ENCODE measurements at places on chromosomes 2 and 18.

DNA sequence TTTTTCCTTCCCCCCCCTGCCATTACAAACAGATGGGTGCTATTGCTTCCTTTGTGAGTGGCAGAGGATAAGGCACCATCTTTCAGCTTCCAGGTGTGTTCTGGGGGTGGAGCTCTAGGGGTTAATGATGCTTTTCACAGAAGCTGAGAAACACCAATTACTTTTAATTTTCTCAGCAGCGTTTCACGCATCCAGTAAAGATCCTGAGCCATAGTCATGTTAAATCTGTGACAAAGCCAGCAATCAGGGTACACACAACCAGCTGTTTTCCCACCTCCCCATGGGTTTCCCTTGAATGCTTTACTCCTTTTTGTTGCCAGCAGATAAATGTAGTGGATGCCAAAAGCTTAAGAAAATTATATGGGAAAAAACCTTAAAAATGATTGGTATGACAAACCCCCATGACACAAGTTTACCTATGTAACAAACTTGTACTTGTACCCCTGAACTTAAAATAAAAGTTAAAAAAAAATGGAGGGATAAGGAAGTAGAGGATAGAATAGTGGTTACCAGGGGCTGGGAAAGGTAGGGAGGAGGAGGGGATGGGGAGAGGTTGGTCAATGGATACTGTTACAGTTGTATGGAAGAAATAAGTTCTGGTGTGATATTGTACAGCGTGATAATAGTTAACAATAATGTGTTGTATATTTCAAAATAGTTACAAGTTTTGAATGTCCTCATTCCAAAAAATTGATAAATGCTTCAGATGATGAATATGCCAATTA, 70.0 kb downstream of the ACOXL start:
- no peak for DNase-seq

DNA sequence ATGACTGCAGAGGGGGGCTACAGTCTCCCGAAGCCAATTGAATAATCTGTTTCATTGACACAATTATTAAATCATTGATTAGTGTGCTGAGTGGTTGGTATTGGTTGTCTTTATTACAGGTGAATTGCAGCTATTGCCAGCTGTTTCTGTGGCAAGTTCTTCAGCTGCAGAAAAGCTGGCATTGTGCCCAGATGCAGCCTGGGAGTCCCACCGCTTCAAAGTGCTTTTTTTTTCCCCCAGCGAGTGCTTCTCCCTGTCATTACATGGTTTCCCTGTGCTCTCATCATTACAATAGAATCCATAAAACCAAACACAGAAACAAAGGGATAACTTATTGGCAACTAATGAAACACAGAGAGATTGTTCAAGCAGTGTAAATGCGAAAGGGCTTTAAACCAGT, 164.7 kb downstream of the GRB14 start:
- no peak for DNase-seq

GRCh38 chr2:99085421-99085820, 56.1 kb upstream of the C2orf15 start:
- DNase-seq, result no peak

DNA sequence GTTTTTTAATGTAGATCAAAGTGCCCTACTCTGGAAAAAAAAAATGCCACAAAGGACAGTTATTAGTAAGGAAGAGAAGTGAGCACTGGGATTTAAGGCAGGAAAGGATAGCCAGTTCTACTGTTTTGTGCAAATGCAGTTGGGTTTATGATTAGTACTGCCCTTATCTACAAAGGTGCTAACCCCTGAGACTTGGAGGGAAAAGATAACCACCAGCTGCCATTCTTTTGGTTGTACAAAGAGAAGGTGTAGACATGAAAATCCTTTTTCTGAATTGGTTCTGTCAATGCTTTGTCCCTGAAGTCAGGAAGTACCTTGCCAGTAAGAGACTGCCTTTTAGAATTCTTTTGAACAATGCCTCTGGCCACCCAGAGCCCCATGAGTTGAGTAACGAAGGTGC, 11.3 kb downstream of the APLF start:
- DNase-seq, result no peak

DNA sequence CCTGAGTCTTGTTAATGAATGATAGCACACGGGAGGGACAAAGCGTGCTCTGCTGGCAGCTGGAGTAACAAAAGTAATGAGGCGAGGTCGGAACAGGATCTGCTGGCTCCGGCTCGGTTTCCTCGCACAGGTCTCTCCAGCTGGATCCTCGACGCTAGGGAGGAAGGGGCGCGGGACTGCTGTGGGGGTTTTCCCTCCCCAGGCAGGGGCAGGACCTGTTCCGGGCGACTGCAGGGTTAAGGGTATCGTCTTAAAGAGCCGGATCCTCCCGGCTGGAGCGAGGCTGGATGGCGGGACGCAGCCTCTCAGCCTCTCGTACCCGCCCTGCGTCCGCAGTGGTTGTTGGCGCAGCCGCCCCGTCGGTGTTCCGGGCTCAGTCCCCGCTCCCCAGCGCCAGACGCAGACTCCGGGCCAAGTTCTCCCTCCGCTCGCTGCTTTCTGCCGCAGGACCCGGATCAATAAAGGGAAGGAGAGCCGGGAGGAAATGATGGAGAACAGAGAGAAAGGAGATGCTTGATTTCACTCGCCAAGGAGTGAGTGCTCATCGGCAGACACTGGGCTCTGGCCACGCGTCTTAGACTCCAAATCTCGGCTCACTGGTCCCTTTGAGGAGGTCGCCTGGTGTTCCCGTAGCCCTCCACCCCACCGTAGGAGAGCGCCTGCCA, 1.1 kb upstream of the LIPG start:
- no peak for DNase-seq

DNA sequence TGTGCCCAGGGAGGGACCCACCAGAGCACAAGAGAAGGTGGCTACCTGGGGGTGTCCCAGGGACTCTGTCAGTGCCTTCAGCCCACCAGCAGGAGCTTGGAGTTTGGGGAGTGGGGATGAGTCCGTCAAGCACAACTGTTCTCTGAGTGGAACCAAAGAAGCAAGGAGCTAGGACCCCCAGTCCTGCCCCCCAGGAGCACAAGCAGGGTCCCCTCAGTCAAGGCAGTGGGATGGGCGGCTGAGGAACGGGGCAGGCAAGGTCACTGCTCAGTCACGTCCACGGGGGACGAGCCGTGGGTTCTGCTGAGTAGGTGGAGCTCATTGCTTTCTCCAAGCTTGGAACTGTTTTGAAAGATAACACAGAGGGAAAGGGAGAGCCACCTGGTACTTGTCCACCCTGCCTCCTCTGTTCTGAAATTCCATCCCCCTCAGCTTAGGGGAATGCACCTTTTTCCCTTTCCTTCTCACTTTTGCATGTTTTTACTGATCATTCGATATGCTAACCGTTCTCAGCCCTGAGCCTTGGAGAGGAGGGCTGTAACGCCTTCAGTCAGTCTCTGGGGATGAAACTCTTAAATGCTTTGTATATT, 14.0 kb downstream of the ITM2C start:
- DNase-seq, result no peak

DNA sequence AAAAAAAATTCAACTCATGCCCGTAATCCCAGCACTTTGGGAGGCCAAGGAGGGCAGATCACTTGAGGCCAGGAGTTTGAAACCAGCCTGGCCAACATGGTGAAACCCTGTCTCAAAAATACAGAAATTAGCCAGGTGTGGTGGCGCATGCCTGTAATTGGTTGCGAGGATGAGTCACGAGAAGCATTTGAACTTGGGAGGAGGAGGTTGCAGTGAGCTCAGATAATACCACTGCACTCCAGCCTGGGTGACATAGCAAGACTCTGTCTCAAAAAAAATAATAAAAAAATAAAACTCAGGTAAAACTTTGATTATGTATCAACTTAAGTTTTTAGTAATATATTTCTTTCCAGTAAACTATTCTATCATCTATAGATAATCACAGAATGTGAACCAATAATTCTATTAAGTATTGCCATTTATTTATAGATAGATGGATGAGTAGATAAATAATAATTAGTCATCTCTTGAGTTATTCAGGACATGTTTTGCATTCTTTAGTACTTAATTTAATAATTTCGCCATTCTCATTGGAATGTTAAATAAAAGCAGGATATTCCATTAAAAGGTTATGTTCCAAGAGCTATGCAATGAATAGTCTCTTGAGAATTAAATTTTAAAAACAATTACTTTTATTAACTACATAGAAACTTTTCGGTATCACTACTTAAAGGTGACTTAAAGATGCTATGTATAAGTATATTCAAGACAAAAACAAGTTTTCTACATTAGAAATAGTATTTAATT, 48.7 kb downstream of the WDPCP start:
- no peak for DNase-seq

DNA sequence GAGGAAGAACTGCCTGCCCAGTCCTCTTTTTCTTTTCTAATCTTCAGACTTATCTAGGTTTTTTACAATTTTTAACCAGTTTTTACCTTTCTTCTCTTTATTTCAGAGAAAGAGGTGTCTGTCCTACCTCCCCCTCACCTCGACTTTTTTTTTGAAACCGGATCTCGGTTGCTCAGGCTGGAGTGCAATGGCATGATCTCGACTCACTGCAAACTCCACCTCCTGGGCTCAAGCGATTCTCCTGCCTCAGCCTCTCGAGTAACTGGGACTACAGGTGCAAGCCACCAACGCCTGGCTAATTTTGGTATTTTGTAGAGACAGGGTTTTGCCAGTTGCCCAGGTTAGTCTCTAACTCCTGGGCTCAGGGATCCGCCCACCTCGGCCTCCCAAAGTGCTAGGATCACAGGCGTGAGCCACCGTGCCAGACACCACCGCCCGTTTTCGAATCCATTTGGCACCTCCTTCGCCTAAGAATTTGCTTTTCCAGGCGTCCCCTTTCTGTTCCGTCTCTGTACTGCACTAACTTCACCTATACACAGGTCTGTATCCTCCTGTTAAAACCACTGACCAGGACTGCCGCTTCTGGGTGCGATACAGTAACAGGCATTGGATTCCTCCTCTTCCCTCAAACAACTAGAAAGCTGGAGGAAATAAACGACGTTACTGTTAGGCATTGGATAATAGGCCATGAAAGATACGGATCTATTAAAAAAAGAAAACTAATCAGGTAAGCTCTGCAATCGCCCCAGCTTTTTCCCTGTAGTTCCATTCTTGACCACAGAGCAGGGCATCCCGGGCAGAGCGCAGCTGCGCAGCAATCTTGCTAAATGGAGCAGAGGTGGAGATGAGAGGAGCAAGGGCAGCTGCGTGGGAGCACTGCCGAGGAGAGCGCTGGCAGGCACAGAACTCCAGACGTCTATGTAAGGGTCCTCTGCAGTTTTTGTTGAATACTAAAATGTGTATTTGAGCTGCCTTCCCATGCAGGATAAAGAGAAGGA, 69.9 kb downstream of the ZC3H6 start:
- no peak for DNase-seq

GRCh38 chr2:201403880-201404279, 46.7 kb upstream of the FLACC1 start:
- DNase-seq, result no peak

DNA sequence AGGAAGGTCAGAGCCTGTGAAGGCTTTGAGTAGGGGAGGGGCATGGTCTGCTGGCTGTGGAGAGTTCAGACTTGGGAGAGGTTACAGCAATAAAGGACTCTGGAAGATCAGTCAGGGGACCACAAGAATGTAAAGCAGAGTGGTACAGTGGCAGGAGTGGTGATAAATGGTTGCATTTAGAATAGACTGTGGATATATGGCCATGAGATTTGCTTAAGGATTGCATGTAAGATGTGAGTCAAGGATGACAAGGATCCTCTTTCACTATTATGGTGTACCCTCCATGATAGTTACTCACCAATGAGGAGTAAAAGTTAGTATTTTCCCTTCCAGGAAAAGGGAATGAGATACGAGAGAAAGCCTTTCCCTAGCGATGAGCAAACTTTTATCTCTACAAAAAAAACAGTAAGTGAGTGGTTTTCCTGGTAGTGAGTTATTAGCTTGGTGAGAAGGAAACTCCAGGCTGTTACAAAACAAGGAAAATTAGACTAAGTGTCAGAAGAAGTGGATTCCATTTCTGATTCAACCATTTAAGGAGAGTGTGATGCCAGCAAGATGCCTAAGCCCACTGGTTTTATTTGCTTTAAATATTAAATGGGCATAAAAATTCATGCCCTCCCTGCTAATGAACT, 818.0 kb upstream of the ACVR2A start:
- no peak for DNase-seq

Measured in activated naive CD4-positive, alpha-beta T cell (primary cell).